ENCODE measurements at places on chromosomes 16 and 17. TPM values are rescaled to one million over a fixed set of nuclear protein-coding genes. Genes with fewer than 3 reads are reported as not detected.

DNA sequence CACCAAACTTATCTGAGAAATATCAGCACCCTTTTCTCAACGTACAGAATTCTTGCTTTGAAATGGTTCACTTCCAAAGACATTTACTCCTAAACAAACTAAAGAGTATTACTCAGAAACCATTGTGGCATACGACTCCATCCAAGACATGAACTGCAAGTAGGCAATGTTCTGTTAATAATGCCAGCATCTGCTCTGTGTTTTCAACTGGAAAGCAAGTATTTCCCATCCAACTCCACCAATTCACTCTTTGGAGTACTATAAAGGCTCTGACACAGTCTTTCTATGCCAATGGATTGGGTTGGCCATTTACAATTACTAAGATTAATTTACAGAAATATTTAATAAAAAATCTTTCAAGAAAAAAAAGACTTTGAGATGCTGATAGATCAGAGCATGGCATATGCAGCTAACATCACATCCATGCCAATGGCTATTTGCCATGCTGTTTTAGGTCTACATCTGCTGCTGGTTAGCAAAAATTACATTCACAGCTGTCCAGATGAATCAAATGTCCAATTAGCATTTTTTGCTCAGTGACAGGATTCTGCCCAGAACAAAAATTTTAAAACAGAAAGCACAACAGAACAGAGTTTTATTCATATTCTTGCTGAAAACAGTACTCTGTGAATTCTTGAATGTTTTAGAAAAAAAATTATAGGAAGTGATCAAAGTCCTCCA is 65.9 kb upstream of the HLF start:
- no peak for DNase-seq
- no peaks in the 10 kb centered on the region for H3K4me1 ChIP-seq

Gene SLC25A39
- 108 TPM for total RNA-seq

DNA sequence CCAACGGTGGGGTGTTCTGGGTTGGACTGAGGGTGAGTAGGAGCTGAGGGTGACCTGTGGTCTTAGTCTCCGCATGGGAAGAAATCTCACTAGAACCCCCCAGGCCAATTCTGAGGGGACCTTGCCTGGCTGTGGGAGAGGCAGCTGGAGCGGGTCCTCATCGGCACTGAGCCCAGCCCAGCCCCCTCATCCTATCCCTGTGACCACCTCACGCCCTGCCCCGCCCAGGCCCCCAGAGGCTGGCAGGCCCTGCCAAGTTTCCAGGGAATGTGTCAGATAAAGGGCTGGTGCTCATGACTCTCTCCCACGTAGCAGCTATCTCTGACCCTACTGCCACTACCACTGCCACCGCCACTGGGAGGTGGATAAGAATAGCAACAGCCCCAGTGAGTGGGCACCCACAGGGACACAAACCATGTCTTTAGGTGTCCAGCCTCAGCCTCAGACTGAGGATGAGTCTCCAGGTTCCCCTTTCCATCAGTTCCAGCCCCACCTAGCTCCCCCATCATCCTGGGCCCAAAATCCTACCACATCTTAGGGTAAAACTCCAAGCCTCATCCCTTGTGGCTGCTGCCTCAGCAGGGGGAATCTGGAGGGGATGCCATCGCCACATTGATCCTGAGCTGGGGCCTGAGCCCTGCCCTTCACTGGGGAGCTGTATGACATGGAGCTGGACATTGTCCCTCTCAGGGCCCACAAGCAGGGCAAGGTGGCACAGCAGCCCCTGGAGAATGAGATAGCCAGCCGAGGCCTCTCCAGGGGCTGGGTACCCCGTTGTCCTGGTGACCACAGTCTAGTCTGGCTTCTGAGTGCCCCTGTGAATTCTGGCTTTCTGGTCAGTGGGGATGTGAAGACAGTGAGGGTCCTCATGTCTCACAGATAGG is 14.9 kb downstream of the CDH16 start:
- no peaks in the 10 kb centered on the region for H3K27me3 ChIP-seq
- H3K4me1 ChIP-seq = peaks cover 58% of the 10 kb centered on the region
- no peaks in the 10 kb centered on the region for H3K36me3 ChIP-seq
- H3K27ac ChIP-seq = peak overlapping the region; percentile 95
- no peak overlapping the region for H3K4me3 ChIP-seq

DNA sequence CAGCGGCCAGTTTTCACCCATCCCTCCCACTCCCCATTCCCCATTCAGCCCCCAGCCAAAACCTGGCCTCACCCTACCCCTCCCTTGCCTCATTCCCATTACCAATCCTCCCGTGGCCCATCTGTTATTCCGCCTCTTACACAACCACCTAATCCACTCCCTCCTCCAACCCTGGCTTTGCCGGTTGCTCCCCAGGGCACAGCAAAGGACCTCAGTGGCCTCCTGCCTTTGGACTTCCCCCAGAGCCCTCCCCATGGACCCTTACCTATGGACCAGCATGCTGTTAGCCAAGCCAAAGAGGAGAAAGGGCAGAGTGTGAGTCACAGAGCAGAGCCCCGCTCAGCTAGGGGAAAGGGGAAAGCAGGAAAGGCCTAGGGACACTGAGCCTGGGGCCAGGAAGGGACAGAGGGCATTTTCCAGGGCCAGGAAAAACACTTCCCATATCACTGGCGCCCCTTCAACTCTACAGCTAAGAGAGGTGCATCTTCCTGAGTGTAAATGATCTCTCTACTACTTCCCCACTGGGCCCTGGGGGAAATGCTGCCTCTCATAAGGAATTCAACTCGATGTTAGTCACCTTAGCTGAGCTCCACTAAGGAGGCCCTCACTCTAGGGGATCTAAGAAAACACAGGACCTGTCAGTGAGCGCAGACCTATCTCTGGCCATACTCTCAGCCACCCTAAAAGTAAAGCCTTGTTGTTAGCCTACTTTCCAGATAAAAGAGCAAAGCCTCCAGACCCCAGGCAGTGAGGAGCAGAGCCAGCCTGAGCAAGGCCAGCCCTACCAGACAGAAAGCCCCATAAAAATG is 10.6 kb downstream of the PEMT start:
- H3K27ac ChIP-seq = peak overlapping the region; percentile 88
- H3K4me1 ChIP-seq = peaks cover 28% of the 10 kb centered on the region
- no peaks in the 10 kb centered on the region for H3K36me3 ChIP-seq
